Sciatic nerve (tissue), 2 donors: ENCODE measurements at places on chromosomes 5 and 9.

- DNase-seq = no peak
These were observed 148.3 kb downstream of the ENC1 start for GRCh38 chr5:74492230-74492629.

- no peak for DNase-seq
These were observed 17.1 kb downstream of the TRMO start for GRCh38 chr9:97905228-97905627.

DNA sequence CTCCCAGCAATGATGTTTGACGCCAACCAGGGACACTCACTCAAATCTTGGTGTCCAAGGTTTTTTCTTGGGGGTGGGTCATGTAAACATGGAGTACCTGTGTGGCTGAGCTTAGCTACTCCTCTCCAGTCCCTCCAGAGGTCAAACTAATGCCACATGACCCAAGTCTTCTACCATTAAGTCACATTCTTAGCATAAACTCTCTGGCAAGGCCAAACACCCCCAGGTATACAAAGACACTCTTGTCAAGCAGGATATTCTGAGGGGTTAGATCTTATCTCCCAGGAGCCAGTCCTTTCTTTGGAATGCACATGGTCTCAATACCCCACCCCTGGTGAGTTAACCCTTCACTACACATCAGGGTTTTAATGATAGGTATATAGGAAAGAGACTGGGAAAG is 161.4 kb downstream of the PDZD2 start:
- DNase-seq = no peak

DNA sequence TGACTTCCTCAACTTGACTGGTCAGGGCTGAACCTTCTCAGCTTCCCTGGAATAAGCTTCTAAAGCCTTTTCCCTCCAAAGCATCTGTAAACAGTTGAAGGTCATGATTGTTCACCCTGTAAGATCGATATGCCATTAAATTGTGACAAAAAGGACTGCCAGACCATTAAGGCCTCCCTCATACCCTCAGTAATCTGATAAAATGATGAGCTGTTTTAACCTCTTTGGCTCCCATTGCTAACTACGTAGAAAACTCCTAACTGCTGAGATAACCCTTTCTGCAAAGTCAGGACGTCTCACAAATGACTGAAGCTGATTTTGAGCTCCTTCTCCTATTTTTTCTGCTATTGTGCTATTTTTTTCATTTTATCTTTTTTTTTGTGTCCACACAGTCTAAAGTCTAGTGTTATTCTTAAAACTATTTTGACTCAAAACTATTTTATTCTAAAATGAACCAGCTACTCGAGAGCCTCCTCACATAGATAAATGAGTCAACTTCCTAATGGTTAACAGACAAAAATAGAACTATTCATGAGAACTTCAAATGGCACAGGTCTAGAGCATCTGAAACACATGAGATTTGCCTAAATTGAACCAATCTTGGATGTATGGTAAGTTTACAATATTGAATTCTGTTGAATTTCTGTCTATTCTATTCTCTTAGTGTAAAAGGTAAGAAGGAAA is 395.6 kb upstream of the TLE4 start:
- DNase-seq = no peak

- DNase-seq = no peak
These were observed 28.5 kb upstream of the PLPPR1 start for GRCh38 chr9:100999906-101000544.

GRCh38 chr5:148909766-148910165 is 83.4 kb downstream of the ADRB2 start:
- no peak for DNase-seq

GRCh38 chr5:98205691-98206461 is 567.6 kb upstream of the RGMB start:
- no peak for DNase-seq
